Foreskin melanocyte (primary cell): ENCODE measurements at places on chromosomes 2 and 18.

DNA sequence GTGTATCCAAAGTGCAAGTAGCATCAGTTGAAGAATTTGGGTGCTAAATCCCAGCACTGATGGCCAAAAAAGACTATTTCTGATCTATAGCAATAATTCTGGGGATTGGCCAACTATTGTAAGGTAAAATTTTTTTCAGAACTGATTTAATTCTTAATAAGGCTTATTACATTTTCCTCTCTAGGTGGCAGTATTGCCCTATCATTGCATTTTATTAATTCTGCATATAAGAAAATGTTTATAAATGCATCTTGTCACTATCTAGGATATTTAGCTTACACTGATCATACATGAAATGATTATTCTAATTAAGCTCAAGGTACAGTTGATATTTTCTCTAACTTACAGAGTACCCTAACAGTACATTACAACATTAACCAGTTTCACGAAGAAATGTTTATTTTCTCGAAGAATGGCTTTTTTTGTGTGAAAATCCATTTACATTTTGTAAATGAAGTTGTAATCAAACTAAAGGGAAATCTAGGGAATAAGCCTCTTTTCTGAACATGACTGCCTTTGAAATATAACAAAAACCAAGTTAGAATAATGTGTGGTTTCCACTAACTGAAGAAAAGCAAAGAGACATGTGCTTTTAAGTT is 11.0 kb downstream of the TTN start:
- peak; percentile 16 for DNase-seq

- no peak for DNase-seq
Measured at GRCh38 chr2:240970104-240970503, 28.3 kb upstream of the SNED1 start.

- DNase-seq = no peak
Measured at GRCh38 chr18:66066191-66066590, 315.4 kb downstream of the CDH7 start.

- DNase-seq = no peak
Measured at GRCh38 chr18:36247036-36247435, 50.5 kb upstream of the FHOD3 start.

- DNase-seq = no peak
Measured at GRCh38 chr2:36963106-36963505, 3.2 kb downstream of the STRN start.

- no peak for DNase-seq
Measured at GRCh38 chr2:16958266-16958665, 292.6 kb upstream of the CYRIA start.

- DNase-seq = no peak
Measured at GRCh38 chr18:23887493-23887892, 127.1 kb upstream of the TTC39C start.

DNA sequence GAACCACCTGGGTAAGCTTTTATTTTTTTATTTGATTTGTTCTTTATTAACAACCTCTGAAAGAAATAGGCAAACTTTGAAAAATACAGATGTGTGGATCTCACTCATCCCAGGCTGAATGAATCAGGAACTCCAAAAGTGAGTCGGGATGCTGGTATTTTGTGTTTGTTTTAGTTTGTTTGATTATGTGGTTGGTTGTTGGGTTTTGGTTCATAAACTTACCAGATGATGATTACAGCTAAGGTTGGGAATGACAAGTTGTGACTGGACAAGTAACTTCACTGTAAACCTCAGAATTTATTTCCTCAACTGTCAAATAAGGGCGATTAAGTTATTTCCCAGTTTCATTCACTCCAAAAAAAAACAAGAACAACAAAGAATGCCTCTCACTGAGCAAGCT is 80.5 kb upstream of the KIF5C start:
- DNase-seq = peak; percentile 12

GRCh38 chr18:58005885-58006523 is 38.0 kb upstream of the NEDD4L start:
- no peak for DNase-seq

DNA sequence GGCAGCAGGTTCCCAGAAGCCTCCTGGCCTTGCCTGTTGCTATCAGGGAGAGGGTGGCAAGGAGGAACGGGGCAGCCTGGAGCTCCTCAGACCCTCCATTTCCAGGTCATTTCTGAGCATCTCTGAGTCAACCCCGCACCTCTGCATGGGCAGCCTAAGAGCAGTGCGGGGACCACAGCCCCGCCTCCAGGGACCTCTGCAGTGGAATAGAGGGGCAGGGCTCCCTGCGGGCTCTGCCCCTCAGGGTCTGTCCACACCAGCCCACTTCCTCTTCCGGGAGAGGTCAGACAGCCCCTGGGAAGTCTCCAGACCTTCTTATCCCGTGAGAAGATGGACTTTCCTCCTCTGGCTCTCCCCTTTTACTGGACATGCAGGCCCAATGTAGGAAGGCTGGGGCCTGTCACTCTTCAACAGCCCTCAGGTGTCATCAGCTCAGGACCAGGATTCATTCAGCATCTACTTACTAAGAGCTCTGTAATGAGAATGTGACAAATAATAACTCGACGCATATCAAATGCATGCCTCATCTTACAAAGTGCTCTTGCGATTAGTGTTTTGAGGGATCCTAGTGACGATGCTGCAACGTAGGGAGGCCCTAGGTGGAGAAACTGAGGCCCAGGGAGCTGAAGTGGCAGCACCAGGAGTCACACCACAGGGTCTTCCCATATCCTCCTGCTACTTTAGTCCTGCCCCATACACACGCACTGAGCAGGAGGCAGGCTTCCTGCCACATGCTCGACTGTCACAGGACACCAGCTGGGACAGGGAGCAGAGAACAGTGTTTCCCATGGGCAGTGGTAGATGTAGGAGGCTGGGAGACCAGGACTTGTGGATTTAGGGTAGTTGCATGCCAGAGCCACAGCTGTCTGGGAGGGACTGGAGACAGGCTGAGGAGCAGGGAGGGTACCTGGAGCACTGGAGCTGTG is 28.0 kb downstream of the SH2D6 start:
- no peak for DNase-seq

DNA sequence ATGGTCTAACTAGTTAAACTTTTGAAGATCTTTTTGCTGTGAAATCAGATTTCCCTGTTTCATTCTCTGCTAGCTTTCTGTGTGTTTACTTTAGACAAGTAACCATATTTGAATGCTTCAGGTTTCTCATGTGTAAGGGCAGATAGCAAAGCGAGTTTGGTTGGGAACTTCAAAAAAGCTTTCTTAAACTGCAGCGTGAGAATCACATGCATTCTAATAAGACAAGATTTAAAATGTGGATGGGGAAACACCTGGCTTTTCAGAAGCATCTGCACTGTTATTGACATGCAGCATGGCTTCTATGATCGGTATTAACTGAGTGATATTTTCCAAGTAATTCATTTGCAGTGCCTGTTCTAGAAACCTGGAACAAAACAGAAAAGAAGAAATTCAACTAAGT is 119.3 kb downstream of the ABCA12 start:
- DNase-seq = no peak

- peak; percentile 42 for DNase-seq
Measured at GRCh38 chr2:66030553-66030952, 404.4 kb upstream of the MEIS1 start.

GRCh38 chr2:30955516-30956132 is 148.4 kb upstream of the CAPN13 start:
- no peak for DNase-seq

DNA sequence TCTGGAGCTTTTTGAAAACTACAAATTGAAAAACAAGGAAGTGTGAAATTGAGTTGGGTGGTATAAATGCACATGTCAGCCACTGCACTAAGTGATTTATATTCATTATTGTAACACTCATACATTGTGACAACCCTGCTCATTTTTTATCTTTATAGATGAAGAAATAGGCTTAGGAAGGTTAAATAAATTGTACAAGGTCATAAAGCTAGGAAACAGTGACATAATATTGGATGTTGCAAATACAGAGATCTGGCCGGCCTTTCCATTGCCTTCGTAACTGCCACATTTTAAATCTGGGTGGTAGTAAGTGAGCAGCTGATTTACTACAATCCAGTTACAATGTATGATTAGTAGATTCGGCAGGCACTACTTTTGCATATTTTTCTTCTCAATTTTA is 76.6 kb upstream of the LPIN2 start:
- no peak for DNase-seq

GRCh38 chr2:52539026-52539970 is 1228.3 kb upstream of the CHAC2 start:
- no peak for DNase-seq

GRCh38 chr2:232230560-232230959 is 148.0 kb upstream of the ALPP start:
- DNase-seq = no peak
